ENCODE measurements at places on chromosomes 1 and 21. TPM values are rescaled to one million over a fixed set of nuclear protein-coding genes. Genes with fewer than 3 reads are reported as not detected.
A peak's percentile ranks its signal among the peaks of the same experiment; 100 is the strongest.

- peak; percentile 88 for DNase-seq
Measured at GRCh38 chr1:8889925-8890785, 11.7 kb upstream of the ENO1 start.

DNA sequence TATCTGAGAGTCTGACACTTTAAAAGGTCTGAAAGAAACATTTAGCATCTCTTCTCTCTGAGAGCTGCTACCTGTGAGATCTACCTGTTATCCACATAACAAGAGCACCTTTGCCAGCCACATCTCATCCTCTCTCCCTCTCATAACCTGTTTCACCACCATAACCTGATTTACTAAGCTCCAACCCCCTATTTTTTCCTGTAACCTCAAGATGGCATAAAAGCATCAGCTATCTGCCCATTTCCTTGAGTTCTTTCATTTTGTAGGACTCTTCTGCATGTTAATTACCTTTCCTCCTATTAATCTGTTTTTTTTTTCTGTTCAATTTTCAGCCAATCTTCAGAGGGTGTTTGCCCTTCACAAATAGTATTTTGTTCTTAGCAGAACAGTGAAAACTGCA is 136.5 kb upstream of the KCNK1 start:
- no peak for DNase-seq

DNA sequence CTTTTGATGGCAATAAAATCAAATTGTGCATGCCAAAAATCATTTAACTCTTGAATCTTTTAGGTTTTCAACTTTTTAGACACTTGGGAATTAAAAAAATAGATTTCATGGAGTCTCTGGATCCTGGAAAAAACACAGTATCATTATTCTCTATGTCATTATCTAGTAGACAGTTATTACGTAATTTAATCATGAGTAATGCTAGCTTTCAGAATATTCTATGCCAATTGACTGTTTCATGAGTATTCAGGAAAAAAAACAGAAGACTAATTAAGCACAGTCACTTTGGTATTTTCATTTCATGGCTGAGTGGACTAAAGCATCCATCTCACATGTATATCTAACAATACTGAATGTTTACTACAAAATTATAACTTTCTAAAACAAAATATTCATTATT is 44.0 kb downstream of the ODF2L start:
- DNase-seq, result no peak

DNA sequence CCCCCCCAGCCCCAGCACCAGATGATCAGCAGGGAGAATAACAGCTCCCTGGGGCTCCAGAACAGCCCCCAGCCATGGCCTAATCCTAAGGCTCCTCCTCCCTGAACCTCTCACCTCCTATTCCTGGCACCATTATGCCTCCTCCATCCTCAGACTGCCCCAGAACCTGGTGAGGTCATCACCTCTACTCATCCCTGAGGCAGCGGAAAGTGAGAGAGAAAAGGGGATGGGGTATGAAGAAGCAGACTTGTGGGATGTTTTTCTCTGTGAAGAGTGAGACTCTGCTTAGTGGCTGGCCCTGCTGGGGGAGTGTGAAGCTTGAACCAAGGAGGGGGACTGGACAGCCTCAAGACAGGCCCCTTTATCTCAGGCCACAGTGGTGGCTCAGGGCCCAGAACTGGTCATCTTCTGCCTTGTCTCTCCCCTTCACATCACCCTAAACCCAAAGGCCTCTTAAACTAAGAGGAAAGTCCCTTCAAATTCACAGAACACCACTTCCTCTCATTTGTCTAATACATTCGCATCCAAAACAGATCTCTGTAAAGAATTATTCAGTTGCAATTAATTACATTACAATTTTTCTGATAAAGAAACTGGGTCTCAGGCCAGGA is 2.2 kb upstream of the PPM1J start:
- no peak for DNase-seq

DNA sequence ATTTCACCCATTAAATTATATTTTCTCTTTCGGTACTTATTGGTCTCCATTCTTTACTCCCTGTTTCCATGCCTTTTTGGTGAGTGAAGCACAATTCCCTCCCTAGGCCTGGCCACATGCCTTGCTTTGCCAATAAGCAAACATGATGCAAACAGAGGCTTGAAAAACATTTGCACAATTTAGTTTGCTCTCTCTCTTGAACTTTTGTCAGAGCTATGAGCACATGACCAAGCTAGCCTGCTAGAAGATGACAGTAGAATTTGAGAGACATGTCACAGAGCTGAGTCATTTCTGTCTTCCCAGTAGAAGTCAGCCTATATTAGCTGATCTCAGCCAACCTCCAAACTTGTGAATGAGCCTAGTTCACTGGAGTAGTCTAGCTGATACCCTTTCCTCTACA is 24.6 kb downstream of the ANGPTL3 start:
- no peak for DNase-seq

DNA sequence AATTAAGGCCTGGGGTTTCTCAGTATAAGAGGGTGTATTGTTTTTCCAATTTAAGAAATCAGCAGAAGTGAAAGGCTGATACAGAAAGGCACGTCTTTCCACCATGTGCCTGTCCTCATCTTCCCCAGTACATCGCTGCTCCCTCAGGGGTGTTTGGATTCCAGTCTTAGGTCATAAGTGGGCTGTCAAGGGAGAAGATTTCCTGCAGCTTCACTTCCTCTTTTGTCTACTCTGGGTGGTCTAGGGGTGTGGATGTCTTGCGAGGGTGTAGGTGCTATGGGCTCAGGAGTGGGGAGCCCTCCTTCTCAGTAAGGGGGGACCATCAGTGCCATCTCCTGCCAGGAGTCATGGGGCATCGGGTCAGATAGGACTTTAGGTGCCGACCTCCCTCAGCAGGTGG is 999.8 kb upstream of the NCAM2 start:
- DNase-seq, result no peak

DNA sequence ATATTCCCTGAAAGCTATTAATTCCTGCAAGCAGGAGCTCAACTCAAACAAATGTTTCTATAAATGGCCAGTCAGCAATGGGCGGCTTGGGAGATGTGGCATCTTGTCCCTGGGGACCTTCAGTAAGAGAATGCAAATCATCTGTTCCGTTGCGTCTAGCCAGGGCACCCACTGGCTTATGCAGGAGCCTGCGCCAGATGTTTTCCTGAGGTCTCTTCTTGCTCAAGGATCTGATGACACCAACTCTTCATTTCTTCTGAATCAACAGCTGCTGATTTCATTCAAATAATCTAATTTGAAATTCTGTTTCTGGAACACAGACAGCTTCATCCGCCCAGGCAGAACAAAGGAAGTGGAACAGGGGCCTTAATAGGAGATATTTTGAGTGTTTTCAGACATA is 70.0 kb upstream of the AJAP1 start:
- DNase-seq, result no peak

- DNase-seq, result no peak
Measured at GRCh38 chr1:3226701-3227350, 157.8 kb downstream of the PRDM16 start.

DNA sequence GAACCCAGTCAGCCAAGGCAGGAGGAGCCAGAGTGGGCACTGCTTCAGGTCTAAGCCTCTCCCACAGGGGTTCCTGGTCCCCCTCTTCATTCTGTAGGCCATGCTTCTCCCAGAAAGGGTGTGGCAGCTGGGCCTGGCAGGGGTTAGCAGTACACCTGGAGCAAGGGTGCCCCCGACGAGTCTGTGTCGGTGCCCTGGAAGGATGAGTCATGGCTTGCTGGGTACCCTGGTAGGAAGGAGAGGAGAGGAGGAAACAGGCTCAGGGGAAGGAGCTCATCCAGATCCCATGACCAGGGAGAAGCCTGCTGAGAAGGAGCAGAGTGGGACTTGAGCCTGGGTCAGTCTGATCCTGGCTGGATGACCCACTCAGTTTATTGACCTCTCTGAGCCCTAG is 10.3 kb downstream of the KDF1 start:
- no peak for DNase-seq

DNA sequence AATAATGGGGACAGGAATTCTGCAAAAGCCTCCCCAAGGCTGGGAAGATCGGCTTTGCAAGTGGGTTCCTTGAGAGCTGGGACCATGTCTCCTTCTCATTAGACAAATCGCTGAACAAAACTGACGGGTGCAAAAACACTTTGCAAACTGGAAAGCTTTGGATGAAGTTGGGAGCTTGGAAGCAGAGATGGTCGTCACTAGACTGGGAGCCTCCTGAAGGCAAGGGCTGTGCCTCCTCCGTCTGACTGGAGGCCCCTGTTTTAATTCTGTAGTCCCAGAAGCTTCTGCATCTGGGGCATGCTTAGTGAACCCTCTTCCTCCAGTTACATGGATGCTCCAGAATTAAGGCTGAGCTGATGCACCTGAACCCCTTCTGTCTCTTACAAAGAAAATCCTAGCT is 82.3 kb upstream of the IFFO2 start:
- DNase-seq, result no peak

DNA sequence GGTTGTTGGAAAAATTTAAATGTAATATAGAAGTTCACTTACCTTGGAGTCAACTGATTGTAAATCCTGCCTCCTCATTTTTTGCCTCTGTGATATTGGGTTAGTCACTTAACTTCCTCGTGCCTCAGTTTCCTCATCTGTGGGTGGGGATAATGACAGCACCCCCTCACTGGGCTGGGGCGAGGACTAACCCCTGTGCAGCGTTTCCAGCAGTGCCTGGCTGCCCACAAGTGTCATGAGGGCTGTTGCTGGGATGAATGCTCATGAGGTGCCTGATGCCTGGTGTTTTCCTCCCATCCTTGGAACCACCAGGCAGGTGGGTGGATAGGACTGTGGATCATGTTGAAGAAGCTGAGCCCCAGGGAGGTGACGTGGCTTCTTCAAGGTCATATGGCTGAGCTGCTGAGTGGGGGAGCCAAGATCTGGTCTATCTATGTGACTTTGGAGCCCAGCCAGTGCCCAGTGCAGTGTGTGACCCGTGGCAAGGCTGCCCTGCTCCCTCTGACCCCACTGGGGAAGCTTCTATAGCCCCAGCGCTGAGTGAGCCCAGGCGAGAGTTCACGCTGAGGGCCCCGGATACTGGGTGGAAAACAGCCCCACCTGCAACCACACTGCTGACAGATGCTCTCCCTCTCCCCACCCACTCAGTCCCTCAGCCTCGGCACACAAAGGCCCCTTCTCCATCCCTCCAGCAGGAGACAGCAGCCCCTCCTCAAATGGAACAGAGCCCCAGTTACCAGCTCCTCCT is 446.0 kb downstream of the PTPRU start:
- peak; percentile 73 for DNase-seq

DNA sequence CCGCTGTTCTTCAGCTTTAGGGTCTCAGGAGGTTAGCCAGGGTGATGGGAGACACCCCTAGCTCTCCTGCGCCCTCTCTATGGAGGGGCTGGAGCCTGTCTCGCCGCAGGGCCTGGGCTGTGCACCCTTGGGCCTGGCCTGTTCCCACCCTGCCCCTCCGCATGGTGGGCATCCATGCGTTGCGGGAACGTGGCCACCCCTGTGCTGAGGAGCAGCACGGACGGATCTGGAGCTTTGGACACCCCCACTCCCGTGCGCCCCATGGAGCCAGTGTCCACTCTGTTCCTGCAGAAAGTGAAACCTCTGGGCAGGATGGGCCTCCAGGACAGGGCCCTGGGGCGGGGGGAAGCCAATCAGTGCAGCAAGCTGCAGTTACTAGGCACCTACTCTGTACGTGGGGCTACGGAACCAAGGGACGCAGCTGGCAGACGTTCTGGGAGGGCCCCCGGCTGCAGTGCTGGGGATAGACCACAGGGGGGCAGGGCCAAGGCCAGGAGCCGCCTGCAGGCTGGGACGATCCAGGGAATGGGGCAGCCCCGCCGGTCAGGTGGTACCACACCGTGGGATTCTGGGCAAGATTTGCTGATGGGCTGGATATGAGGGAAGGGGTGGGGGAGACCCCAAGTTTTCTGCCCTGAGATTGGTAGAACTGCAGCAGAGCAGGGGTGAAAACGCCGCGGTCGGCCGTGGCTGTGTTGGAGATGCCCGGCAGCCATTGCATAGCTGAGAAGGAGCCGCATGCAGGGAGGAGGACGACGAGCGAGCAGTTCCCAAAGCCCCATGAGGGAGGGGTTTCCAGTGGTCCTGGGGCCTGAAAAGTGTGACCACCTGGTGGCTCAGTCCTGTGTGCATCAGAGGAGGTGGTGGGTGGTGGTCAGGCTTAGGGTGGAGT is 43.3 kb downstream of the TP73 start:
- DNase-seq, result no peak

- DNase-seq, result no peak
Measured at GRCh38 chr1:209552406-209553264, 30.9 kb upstream of the CAMK1G start.

- DNase-seq, result no peak
Measured at GRCh38 chr1:26404641-26405040, 6.0 kb upstream of the LIN28A start.

DNA sequence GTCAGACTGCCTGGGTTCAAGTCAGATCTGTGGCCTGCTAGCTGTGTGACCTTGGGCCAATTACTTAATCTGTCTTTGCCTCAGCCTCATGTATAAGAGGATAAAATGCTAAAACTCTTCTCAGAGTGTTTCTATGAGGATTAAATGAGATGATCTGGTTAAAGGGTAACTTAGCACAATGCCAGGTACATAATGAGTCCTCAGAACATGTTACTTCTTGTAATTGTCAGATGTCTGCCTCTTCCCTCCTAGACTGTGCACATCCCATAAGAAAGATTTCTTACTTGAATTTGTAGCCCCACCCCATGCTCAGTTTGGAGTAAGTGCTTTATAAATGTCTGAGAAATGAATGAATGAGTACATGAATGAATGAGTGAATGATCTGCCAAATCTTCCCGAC is 34.6 kb upstream of the HIVEP3 start:
- no peak for DNase-seq

GRCh38 chr1:95012389-95012788 is 60.4 kb downstream of the ALG14 start:
- DNase-seq, result no peak

- DNase-seq, result no peak
Measured at GRCh38 chr1:95382000-95382786, 148.2 kb downstream of the RWDD3 start.

DNA sequence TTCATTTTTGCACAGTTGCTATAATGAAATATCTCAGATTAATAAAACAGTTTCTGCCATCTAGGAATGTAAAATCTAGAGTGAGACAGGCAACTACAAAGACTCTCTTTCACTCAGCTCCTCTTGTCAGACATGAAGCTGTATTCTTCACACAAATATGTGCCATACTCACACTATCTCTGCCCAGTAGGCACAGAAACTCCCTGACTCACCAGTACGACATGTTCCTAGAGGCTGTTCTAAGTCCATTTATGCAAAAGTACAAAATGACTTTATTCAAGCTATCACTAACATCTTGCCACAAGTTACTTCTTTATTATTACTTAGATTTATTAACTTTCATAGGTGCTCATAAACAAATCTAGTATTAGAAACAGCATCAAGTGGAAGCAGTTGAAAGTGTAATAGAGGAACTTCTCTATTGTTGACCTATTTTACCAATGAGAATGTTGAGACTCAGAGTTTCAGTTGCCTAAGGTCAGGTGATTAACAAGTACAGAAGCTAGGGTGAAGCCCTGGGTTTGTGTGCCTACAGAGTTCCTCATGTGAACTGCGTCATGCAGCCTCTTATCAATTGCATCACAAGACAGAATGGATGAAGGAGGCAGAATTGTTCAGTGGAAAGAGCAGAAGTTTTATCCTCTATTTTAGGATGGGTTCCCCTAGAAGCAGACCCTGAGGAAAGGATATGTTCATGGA is 98.9 kb downstream of the RGS2 start:
- DNase-seq, result no peak

AUNIP gene
- total RNA-seq, result 1.3 TPM

IGSF9 gene
- total RNA-seq, result not detected

SELENOF gene
- 206 TPM for total RNA-seq

FCRL5 gene
- not detected for total RNA-seq

FCER1G gene
- total RNA-seq, result not detected

DCST1 gene
- not detected for total RNA-seq

TMEM269 gene
- 0.67 TPM for total RNA-seq

KRTAP10-4 gene
- total RNA-seq, result not detected

RNU5D-1 gene
- not detected for total RNA-seq

TPTE gene
- not detected for total RNA-seq

GNAT2 gene
- not detected for total RNA-seq

OVAAL gene
- not detected for total RNA-seq

FCMR gene
- not detected for total RNA-seq

All from osteocyte (in vitro differentiated cells).